Caki2 (cell line): ENCODE measurements at places on chromosomes 1 and 21. TPM values are rescaled to one million over a fixed set of nuclear protein-coding genes. Genes with fewer than 3 reads are reported as not detected.
A peak's percentile ranks its signal among the peaks of the same experiment; 100 is the strongest.

The MMEL1 gene
- 1.5 TPM in 1 of 2 replicates, not detected in the other for total RNA-seq

DNA sequence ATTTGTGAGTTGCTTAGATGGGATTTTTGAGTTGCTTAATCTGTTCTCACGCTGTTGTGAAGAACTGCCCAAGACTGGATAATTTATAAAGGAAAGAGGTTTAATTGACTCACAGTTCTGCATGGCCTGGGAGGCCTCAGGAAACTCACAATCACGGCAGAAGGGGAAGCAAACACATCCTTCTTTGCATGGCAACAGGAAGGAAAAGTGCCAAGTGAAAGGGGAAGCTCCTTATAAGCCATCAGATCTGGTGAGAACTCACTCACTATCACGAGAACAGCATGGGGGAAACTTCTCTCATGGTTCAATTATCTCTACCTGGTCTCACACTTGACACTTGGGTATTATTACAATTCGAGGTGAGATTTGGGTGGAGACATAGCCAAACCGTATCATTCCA lies 10.3 kb downstream of the CLIC6 start:
- DNase-seq, result no peak

DNA sequence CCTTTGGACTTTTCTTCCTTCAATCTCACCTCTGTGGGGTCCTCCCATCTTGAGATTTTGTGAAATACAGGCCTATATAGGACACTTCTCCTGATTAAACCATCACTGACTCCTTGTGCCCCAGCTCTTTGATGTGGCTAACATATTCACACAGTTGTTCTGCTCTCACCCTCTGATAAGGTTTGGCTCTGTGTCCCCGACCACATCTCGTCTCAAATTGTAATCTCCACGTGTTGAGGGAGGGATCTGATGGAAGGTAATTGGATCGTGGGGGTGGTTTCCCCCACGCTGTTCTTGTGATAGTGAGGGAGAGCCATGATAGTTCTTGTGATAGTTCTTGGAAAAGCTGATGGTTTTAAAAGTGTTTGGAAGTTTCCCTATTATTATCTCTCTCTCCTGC lies 19.7 kb downstream of the LRRC7 start:
- no peak for DNase-seq

GRCh38 chr21:36883532-36884486 lies 82.7 kb downstream of the HLCS start:
- peak; percentile 25 for DNase-seq

DNA sequence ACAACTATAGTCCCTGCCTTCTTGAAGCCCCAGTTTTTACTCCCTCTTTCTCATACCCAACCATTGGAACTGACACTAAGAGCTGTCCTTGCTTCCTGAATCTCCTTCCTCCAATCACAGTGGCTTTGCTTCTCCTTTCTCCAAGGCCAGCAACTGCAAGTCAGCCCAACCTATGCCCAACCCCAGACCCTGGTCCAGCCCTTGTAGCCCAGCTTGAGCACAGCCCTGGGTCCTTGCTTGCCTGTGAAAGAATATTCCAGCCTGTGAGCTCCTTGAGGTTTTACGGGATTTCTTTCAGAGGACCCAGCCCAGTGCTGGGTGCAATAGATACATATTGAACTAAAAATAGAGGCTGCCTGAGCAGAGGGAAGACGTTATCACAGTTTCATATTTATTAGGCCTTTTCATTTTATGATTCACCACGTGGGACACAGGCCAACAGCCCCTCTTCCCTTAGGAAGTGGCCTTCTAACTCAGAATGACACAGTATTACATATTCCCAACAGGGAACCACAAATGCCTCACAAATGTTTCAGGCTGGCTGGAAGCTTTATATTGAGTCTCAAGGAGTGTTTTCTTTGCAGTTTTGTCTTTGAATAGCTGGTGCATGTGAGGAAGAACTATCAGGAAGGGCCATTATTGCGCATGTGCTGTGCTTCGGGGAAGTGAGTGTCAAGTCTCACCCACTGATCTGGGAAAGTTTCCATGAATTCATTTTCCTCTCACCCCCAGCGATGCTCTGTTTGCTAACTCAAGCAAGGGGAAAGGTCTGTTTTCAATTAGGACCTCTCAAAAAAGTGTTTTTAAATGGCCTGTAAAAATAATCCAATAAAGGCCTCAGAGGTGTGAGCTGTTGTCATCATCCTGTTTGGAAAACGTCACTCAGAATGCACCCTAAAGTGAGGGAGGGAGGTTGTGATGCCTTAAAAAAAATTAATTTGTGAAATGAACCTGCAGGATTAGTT lies 92.3 kb upstream of the NFIA start:
- no peak for DNase-seq

The LENEP gene
- not detected in 2 replicates for total RNA-seq

The TMEM82 gene
- not detected in 2 replicates for total RNA-seq

- no peak for DNase-seq
Observed at GRCh38 chr1:161777261-161777660, 11.1 kb downstream of the ATF6 start.

DNA sequence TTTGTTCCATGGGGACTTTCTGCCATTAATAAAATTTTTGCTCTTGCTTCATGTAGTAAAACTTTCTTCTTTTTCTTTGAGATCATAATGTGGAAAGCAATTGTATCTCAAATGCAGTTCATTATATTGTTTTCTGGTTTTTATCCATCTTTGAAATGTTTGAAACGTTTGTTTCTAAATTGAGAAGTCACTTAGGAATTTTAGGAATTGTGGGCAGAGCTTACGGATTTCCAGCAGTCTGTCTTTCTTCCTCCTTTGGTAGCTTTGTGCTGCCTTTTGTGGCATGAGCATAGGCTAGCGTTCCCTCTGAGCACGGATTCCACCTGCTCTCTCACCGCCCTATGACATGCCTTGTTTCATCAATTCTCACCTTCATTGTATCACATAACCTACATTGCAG lies 2.9 kb upstream of the ST6GALNAC5 start:
- no peak for DNase-seq

The NPPA gene
- not detected in 2 replicates for total RNA-seq

DNA sequence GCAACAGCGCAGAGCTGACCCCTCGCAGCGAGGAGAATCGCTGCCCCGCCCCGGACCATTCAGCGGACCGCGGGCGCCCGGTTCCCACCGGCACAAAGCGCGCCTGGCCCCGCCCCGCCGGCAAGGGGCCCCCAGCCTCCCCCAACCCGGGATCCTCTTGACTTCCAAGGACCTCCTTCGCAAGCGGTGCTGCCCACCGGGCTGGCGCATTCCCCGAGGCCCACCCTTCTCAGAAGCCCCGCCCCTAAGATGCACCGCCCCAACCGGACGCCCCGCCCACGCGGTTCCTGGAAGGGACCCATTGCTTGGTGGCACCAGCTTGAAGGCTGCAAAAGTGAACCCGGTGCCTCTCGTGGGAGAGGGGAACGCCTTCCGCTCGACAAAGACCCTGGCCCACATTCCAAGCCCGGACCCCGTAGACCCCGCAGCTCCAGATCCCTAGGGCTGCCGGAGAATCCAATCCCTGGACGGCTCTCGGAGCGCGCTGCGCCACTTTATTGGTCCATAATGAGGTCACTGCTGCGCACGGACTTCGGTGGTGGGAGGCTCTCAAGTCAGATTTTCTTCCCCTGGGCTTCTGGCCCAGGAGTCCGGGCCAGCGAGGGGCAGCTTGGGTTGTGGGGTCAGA lies 2.0 kb downstream of the HES3 start:
- no peak for DNase-seq

The TNFSF18 gene
- total RNA-seq, result 0.23 and 0.57 TPM in 2 replicates

GRCh38 chr1:68785328-68785727 lies 288.4 kb upstream of the DEPDC1 start:
- DNase-seq, result no peak
